Nephron progenitor cell (in vitro differentiated cells): ENCODE measurements at places on chromosomes 1 and 21.

GRCh38 chr1:114154963-114155322 is 1.3 kb upstream of the SYT6 start:
- H3K27me3 ChIP-seq: peaks cover 61% of the 10 kb centered on the region
- peaks cover 40% of the 10 kb centered on the region for H3K4me1 ChIP-seq
- peak overlapping the region; percentile 70 for H3K4me3 ChIP-seq
- H3K27ac ChIP-seq: no peak overlapping the region
- H3K36me3 ChIP-seq: no peaks in the 10 kb centered on the region
- peak; percentile 91 for DNase-seq

DNA sequence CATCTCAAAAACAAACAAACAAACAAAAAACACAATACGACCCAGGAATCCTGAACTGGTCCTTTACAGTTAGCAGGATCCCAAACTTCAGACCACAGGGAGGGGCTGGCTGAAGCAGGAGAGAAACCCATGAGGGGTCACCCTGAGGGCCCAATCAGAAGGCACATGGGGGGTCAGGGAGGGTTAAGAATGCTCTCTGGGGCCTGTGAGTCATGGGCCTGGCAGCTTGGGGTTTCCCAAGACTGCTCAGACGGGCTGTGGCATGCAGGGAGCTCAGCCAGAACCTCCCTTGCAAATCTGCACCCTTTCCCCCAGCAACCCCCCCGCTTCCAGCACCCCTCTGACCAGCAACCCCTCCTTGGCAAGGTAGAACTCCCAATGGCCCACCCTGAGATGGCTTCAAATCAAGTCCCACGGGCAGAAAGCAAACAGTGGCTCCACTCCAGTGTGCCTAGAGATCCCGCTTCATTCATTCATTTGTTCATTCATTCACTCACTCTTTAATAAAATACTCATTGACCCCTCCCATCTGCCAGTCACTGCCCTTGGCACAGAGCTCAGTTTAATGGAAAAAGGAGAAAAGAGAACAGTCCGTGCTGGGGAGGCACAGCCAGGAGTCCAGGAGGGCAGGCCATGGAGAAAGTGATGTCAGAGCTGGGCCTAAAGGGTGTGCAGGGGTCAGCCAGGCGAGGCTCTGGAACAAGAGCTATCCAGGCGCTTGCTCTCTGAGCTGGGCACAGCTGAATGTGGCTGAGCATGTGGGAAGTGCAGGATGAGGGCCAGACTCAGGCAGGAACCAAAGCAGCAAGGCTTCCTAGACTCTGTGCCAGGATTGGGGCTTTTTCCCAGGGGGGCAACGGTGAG is 8.2 kb downstream of the UQCRHL start:
- H3K27me3 ChIP-seq: peaks cover 2% of the 10 kb centered on the region
- H3K27ac ChIP-seq: peak overlapping the region; percentile 58
- DNase-seq: no peak
- H3K36me3 ChIP-seq: no peaks in the 10 kb centered on the region
- peaks cover 74% of the 10 kb centered on the region for H3K4me1 ChIP-seq
- H3K4me3 ChIP-seq: peak overlapping the region; percentile 33

DNA sequence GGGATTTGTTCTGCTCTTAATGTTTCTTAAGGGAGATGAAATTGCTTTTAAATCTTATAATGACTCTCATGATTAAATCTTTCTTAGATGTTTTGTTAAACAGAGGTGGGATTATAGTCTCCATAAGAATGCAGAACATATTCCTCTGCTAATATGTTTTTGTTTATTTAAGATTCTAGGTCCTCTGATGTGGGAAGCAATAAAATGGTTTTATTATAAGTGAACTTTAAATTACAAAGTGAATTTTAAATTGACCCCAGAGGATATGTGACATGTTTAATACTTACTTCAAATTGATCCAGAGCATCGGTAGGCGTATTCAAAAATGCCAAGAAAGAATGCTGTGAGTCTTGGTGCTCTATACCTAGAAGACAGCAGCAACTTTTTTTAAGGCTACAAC is 129.4 kb downstream of the COQ8A start:
- H3K36me3 ChIP-seq: peaks cover 17% of the 10 kb centered on the region
- H3K4me1 ChIP-seq: peaks cover 11% of the 10 kb centered on the region
- H3K27me3 ChIP-seq: no peaks in the 10 kb centered on the region
- H3K27ac ChIP-seq: no peak overlapping the region

DNA sequence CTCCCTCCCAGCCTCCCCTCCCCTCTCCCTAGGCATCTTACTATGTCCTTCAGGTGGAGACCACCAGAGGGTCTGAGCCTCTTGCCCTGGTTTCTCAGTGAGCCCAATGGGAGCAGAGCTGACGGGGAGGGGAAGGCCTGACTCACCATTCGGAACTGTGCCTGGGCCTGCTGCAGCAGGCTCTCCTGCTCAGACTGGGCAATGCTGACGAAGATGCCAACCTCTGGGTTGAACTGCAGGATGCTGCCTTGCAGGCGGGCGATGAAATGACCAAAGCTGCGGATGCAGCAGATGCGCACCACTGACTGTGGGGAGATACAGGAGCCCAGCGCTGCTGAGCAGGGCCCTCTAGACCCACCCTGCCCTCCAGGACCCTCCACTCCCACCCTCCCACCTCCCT is 11.0 kb upstream of the PAQR6 start:
- no peaks in the 10 kb centered on the region for H3K27me3 ChIP-seq
- H3K4me1 ChIP-seq: no peaks in the 10 kb centered on the region
- peaks cover 69% of the 10 kb centered on the region for H3K36me3 ChIP-seq
- DNase-seq: no peak

- H3K4me3 ChIP-seq: no peak overlapping the region
- DNase-seq: no peak
- no peaks in the 10 kb centered on the region for H3K36me3 ChIP-seq
- H3K4me1 ChIP-seq: peaks cover 8% of the 10 kb centered on the region
Observed at GRCh38 chr1:234639961-234640360, 30.0 kb upstream of the IRF2BP2 start.

- no peak overlapping the region for H3K27ac ChIP-seq
- H3K36me3 ChIP-seq: no peaks in the 10 kb centered on the region
Observed at GRCh38 chr1:217253985-217254384, 376.9 kb downstream of the GPATCH2 start.

DNA sequence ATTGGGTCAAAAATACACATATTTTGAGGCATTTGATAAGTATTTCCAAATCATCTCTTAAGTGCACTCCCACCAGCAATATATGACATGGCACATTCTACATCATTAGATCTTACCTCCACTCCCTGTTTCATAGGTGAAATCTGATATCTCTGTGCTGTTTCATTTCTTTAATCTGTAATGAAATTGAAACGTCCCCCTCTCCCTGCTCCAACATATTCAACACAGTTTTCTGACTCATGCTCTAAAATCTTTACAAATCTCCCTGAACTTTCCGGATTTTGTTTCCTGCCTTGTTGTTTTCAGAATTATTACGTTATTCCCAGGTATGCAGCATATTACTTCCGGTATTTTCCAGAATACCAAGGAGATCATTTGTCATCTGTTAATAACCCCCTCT is 66.1 kb upstream of the AKT3 start:
- peak overlapping the region; percentile 71 for H3K4me3 ChIP-seq
- DNase-seq: no peak
- peaks cover 61% of the 10 kb centered on the region for H3K27me3 ChIP-seq
- no peak overlapping the region for H3K27ac ChIP-seq

- H3K27me3 ChIP-seq: no peaks in the 10 kb centered on the region
- no peak overlapping the region for H3K4me3 ChIP-seq
- DNase-seq: no peak
Observed at GRCh38 chr1:199009447-199009846, 370.6 kb downstream of the PTPRC start.

DNA sequence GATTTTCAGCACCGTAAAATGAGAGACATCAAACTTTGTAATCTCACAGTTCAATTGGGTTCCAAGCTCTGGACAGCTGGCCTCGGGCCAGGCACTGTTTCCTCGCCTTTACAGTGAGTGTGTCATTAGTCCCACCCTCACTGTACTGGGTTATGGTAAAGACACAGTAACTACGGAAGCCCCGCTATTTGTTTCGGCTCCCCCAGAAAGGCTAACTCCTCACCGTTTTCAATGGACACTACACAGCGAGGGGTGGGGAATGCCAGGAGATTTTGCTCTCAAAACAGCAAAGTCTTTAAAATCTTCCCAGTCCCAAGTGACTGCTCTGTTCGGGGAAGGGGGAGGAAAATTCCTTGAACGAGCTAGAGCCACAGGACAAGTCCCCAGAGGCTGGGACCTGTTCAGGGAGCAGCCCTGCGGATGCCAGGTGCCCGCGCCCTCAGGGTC is 757 bp upstream of the SPSB1 start:
- H3K27ac ChIP-seq: no peak overlapping the region
- H3K27me3 ChIP-seq: peaks cover 2% of the 10 kb centered on the region
- peaks cover 5% of the 10 kb centered on the region for H3K36me3 ChIP-seq
- peaks cover 14% of the 10 kb centered on the region for H3K4me1 ChIP-seq

- H3K27me3 ChIP-seq: peaks cover 3% of the 10 kb centered on the region
- no peak overlapping the region for H3K4me3 ChIP-seq
- peaks cover 59% of the 10 kb centered on the region for H3K4me1 ChIP-seq
- DNase-seq: no peak
- peak overlapping the region; percentile 84 for H3K27ac ChIP-seq
Observed at GRCh38 chr1:235069577-235070563, 58.8 kb downstream of the TOMM20 start.

- no peak overlapping the region for H3K27ac ChIP-seq
- peaks cover 55% of the 10 kb centered on the region for H3K27me3 ChIP-seq
- no peaks in the 10 kb centered on the region for H3K36me3 ChIP-seq
- DNase-seq: no peak
Observed at GRCh38 chr1:21667348-21668231, 1.6 kb downstream of the RAP1GAP start.

- no peak overlapping the region for H3K27ac ChIP-seq
- H3K4me1 ChIP-seq: peaks cover 22% of the 10 kb centered on the region
- peaks cover 28% of the 10 kb centered on the region for H3K27me3 ChIP-seq
- DNase-seq: no peak
- H3K4me3 ChIP-seq: no peak overlapping the region
Observed at GRCh38 chr1:158145173-158145719, 35.4 kb upstream of the CD1D start.

GRCh38 chr1:245177071-245177900 is 22.5 kb downstream of the KIF26B start:
- H3K27me3 ChIP-seq: peaks cover 3% of the 10 kb centered on the region
- H3K4me1 ChIP-seq: peaks cover 75% of the 10 kb centered on the region
- H3K27ac ChIP-seq: peak overlapping the region; percentile 94
- peaks cover 23% of the 10 kb centered on the region for H3K36me3 ChIP-seq
- H3K4me3 ChIP-seq: no peak overlapping the region

DNA sequence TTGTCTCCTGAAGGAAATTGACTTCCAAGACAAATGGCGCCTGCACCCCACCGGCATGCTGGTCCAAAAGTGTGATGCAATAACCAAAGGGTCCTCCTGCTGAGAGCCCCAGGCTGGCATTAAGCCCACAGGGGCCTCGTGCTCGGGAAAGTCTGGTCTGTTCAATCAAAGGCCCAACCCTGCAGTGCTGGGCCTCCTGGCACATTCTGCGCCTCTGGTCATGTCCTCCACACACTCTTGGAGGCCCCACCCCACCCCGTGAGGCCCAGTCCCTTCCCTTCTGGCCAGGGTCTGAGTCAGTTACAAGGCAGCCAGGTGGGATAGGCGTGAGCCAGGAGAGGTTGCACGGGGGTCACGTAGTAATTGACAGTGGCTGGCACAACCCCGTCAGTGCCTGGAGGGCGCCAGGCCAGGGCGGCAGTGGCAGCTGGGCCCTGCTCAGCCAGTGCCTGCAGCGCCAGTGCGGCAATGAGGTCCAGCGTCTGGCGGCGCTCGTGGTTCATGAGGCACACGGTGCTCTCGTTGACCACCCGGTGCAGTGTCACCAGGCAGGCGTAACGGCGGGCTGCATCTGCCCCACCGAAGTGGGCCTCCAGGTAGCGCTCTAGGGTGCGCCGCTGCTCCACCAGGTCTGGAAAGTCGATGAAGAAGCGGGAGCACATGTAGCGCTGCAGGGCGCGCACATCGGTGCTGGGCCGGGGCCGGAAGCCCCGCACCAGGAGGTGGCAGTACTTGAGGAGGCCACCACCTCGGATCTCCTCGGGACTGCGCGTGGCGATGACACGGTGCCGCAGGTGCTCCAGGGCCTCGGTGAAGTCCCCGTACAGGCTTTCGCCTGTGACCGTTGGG is 6.8 kb downstream of the TENT5B start:
- no peak overlapping the region for H3K27ac ChIP-seq
- no peaks in the 10 kb centered on the region for H3K36me3 ChIP-seq
- H3K27me3 ChIP-seq: peaks cover 11% of the 10 kb centered on the region
- DNase-seq: no peak
- H3K4me3 ChIP-seq: no peak overlapping the region
- H3K4me1 ChIP-seq: peaks cover 70% of the 10 kb centered on the region

- no peak for DNase-seq
- H3K36me3 ChIP-seq: no peaks in the 10 kb centered on the region
- no peak overlapping the region for H3K4me3 ChIP-seq
- peaks cover 6% of the 10 kb centered on the region for H3K4me1 ChIP-seq
Observed at GRCh38 chr1:78607334-78607927, 12.8 kb upstream of the IFI44L start.
